ENCODE measurements at places on chromosomes 6 and 20. TPM values are rescaled to one million over a fixed set of nuclear protein-coding genes. Genes with fewer than 3 reads are reported as not detected.

GRCh38 chr6:154474648-154475428 lies 35.6 kb downstream of the CNKSR3 start:
- DNase-seq, result no peak

DNA sequence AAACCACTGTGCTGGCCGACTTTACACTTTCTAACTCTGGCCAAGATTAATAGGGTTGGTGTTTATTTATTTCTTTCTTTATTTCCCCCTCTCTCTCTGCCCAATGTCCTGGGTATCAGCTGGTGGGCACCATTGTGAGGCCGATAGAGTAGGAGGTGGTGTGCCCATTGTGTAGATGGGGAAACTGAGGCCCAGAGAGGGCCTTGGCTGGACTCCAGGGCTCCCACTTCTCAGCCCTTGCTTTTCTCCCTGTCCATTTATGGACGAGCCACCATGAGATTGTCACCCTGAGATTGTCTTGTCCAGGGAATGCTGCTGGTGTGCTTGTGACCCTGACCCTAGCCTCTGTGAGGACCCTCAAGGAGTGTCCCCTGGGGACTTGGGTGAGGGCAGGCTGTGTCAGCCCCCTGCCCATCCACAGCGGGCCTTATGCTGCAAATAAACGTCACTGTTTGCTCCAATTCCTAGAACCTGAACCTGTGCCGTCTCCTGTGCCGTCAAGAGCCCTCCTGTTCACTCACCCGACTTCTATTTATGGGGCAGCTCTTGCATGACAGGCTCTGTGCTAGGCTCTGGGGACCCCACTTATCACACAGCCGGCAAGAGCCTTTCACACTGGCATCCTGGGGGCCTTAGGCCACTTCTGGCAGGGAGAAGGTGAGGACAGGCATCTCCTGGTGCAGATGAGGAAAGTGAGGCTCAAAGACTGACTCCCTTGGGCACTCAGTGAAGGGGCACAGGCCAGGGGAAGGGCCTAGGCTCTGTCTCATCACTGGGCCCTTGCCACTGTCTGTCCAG lies 24.8 kb downstream of the SUN5 start:
- no peak for DNase-seq

DNA sequence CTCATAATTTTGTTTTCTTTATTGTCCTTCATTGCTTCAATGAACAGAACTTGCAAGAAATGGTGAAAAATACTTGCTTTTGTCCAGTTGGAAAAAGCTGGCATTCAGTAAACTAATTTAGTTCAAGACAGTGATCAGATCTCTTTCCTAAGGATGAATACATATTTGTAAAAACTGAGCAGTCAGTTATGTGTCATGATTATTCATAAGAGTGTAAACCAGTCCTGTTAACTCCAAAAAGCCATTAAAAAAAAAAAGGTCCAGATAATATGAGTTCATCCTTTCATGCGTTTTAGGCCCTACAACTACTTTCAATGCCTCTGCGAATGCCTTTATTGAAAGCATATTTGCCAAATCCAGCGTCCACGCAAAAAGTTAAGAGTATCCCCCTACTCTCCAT lies 609 bp downstream of the PGM3 start:
- DNase-seq, result no peak

- DNase-seq, result no peak
Observed at GRCh38 chr20:227439-228105, 514 bp downstream of the DEFB129 start.

DNA sequence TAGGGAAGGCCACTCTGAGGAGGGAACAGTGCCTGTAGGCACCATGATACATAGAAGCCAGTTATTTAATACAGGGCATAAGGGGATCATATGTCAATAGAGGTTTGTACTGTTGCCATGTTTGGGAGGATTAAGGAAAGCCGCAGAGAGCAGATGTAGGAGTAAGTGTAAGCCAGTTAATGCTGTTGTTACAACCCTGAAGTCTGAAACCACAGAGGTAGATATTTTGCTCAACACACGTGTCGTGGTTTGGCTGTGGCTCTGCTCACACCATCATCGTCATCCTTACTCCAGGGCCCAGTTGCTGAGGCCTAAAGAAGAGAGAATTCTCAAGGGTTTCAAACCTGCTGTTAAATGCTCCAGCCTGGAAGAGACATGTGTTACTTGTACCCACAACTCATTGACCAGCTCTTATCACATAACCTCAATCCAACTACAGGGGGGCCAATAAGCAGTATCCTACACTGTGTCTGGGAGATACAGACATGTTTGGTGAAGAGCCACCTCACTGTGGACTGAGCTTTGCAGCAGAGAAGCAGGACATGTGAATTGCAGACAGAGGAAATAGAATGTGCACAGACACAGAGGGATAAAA lies 31.0 kb upstream of the PSMF1 start:
- no peak for DNase-seq

DNA sequence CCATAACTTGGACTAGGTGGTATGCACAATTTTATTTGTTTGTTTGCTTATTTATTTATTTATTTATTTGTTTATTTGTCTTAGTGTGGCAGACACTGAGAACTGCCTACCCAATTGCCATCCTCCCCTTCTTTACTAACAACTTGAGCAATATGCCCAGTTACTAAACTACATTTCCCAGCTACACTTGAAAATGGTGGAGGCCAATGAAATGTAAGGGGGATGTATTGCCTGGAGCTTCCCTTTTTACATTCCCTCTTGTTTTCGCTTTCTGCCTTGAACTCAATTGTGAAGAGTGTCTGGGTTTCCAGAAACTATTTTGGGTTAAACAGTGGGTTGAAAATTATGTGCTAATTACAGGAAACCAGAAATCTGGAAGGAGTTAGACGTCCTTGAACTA lies 152.7 kb upstream of the FKBP1C start:
- no peak for DNase-seq

DNA sequence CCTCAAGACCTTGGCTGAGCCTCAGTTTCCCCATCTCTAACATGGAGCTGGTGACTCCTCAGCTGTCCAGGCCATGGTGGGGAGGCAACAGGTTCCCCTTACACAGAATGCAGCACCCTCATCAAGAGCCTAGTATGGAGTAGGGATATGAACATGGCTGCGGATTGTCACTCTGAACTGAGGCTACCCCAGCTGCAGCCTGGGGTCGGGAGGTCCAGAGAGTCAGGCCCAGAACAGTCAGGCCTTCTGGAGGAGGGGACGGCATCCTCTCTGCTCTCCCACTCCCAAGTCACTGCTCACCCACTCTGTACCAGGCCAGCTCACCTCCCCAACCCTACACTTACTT lies 1.4 kb upstream of the FOXS1 start:
- DNase-seq, result no peak

- no peak for DNase-seq
Observed at GRCh38 chr20:25336561-25337422, 53.8 kb downstream of the ABHD12 start.

- DNase-seq, result no peak
Observed at GRCh38 chr20:49560646-49561045, 7.3 kb downstream of the PTGIS start.

DNA sequence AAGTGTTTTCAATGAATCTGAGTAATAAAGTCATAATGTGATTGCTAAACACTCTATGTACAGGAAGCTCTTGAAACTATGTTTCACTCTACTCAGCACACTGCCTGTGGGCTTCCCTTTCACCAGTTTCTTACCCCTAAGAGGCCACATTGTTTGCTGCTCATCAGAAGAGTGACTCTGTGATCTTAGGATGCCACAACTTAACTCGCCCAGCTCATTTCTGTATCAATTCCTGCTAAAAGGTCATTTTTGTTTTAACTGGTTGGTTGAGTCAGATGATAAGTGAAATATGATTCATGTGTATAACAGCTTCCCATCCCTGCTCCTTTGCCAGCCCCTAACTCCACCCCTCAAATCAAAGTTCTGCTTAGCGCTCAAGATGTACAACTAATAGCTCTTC lies 9.8 kb upstream of the NDUFAF4 start:
- no peak for DNase-seq

DNA sequence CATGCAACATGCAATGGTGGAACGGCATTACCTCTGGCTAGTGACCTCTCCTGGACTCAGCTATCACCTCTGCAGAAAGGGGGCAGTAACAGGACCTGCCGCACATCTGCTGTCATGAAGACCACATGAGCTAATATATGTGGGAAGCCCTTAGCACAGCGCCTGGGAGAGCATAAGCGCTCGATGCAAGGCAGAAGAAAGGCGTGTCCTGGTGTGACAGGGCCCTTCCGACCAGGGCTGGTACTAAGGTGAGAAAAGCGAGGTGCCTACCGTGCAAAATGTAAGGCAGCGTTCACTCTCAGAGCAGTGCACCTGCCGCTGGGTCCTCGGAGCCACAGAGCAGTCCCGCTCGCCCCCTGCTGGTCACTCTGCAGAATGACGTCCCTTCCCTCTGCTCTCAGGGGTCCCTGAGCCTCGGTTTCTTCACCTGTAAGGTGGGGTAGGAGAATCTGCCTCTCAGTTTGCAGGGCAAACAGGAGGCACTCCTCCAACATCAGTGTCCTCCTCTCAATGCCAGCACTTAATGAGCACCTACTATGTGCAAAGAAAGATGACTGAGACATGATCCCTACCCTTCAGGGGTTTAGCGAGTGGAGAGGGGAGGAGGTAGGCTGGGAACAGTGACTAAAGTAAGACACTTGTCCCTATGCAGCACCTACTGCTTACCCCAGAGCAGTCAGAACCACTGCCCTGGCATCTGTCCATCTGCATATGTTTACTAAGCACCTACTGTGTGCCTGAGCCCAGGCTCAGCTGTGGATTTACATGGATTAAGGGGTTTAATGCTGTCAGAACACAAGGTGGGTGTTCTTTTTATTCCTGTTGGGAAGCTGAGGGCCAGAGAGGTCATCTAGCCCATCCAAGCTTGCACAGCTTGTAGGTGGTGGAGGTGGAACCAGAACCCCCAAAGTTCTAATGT lies 41.1 kb upstream of the PTGIS start:
- peak; percentile 67 for DNase-seq

DNA sequence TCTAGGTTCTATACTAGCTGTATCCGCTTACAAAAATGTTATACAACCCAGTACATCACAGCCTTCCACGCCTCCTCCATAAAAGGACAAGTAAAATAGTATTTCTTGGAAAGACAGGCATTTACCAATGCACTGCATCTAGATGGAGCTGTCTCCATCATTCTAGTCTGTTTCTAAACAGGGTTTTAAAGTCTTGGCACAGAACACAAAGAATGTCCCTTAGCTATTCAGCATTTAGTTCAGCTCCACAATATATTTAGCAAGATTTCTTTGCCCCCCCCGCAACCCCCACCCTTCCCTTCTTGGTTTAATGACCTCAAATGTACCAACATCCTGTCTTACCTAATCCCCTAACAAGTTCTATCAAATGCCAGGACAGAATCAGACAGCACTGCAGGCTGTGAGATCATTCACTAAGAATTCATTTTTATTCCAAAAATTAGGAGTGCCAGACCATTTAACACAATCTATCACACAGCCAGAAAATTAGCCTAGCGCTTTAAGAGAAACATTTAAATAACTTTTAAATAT lies 198.6 kb downstream of the BACH2 start:
- DNase-seq, result no peak

GRCh38 chr20:8414586-8415274 lies 282.7 kb downstream of the PLCB1 start:
- DNase-seq, result no peak

GRCh38 chr6:124753001-124753400 lies 209.2 kb upstream of the RNF217 start:
- DNase-seq, result no peak

- DNase-seq, result no peak
Observed at GRCh38 chr20:25247000-25247517, 826 bp upstream of the PYGB start.

DNA sequence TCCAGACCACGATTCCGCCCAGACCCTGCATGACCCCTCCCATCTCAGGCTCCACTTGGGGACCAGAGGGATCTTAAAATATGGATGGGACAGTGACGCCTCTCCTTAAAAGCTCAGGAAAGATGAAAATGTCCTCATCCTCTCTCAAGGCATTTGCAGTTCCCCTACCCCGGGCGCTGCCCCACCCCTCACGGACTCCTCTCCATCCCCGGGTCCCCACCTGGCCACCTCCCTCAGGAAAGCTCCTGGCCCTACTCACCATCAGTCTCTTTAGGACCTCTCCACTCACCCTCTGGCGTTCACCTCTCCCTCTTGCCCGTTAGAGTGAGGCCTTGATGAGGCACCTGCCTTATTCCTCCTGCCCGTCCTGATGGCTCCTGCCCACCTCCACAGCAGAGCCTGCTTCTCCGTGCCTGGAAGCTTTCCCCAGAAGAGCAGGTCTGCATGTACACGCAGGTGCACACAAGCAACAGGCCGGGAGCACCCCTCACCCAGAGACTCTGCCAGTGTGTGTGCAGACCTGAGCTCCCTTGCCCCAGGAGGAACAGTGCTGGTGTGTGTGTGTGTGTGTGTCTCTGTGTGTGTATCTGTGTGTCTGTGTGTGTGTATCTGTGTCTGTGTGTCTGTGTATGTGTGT lies 105.6 kb upstream of the NXT1 start:
- DNase-seq, result no peak

- DNase-seq, result no peak
Observed at GRCh38 chr20:7714549-7714948, 225.7 kb downstream of the HAO1 start.

DNA sequence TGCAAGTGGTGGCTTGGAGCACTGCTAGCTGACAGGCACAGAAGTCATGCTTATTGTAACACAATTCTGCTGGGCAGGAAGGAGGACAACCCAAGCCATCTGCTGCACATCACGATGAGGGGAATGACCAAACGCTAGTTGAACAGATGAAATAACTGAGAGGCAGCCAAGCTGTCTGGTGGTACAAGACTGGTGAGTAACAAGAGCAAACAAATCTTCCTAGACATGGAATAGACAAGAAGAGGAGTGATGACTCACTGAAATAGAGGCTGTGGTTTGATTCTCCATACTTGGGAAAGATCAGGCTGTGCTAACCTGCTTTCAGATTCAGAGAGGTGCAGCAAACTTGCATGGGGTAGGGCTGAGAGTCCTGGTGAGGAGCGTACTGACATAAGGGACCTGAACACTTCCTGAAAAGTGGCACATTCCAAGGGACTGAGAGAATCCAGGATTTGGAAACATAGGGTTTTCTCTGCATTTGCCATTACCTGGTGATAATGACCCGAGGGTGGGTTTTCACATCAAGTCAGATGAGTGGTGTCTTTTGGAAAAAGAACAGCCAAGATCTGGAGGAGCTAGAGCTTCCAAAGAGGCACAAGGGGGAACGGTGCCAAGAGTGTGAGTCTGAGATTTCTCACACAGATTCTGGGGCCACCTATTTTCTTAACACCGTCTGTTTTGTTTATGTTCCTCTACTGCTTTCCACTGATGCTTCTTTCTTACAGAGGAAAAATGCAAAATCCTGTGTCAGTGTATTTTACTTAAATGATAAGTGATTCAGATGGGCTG lies 60.0 kb downstream of the PRL start:
- DNase-seq, result no peak

The SLC17A2 gene
- total RNA-seq, result not detected

The DNAH8 gene
- total RNA-seq, result 0.12 TPM

The CST2 gene
- not detected for total RNA-seq

The MOXD1 gene
- 8.9 TPM for total RNA-seq

The GRM4 gene
- total RNA-seq, result 0.38 TPM

The HAO1 gene
- not detected for total RNA-seq

The SLC13A3 gene
- total RNA-seq, result 5.0 TPM

The CCDC170 gene
- 0.22 TPM for total RNA-seq

The PRRT1 gene
- total RNA-seq, result 3.3 TPM

The HLA-DMB gene
- 1.8 TPM for total RNA-seq

Measured in progenitor cell of endocrine pancreas (in vitro differentiated cells).